Memory B cell (primary cell): ENCODE measurements at places on chromosomes 6 and 20.

- no peaks in the 10 kb centered on the region for H3K27me3 ChIP-seq
- H3K4me1 ChIP-seq = peaks cover 27% of the 10 kb centered on the region
- DNase-seq = no peak
- peaks cover 14% of the 10 kb centered on the region for H3K36me3 ChIP-seq
- peak overlapping the region; percentile 22 for H3K4me3 ChIP-seq
- peak overlapping the region; percentile 90 for H3K27ac ChIP-seq
Observed at GRCh38 chr20:47392015-47392720, 35.7 kb upstream of the ZMYND8 start.

- H3K4me1 ChIP-seq = no peaks in the 10 kb centered on the region
- DNase-seq = no peak
- no peaks in the 10 kb centered on the region for H3K36me3 ChIP-seq
- no peak overlapping the region for H3K4me3 ChIP-seq
Observed at GRCh38 chr6:120569714-120570113, 764.6 kb downstream of the TBC1D32 start.

DNA sequence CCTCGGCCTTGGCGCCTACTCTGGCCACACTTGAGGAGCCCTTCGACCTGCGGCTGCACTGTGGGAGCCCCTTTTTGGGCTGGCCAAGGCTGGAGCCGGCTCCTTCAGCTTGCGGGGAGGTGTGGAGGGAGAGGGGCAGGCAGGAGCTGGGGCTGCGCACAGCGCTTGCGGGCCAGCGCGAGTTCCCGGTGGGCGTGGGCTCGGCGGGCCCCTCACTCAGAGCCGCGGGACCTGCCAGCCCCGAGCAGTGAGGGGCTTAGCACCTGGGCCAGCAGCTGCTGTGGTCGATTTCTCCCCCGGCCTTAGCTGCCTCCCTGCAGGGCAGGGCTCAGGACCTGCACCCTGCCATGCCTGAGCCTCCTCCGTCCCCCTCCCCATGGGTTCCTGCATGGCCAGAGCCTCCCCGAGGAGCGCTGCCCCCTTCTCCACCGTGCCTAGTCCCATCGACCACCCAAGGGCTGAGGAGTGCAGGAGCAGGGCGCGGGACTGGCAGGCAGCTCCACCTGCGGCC lies 136.8 kb downstream of the EPHA7 start:
- DNase-seq = no peak
- no peaks in the 10 kb centered on the region for H3K27me3 ChIP-seq
- H3K27ac ChIP-seq = no peak overlapping the region
- H3K4me1 ChIP-seq = no peaks in the 10 kb centered on the region
- H3K36me3 ChIP-seq = no peaks in the 10 kb centered on the region
- no peak overlapping the region for H3K4me3 ChIP-seq

- no peaks in the 10 kb centered on the region for H3K27me3 ChIP-seq
- H3K4me1 ChIP-seq = peaks cover 40% of the 10 kb centered on the region
- peak within 1 kb of the TSS; percentile 79 for H3K4me3 ChIP-seq
- peaks cover 23% of the 10 kb centered on the region for H3K36me3 ChIP-seq
- DNase-seq = no peak
Observed at GRCh38 chr20:37521061-37521771, at the start of gene NNAT. NNAT (plus strand) TSS chr20:37521250; CDS start chr20:37521332, 82 bp downstream.

- peak overlapping the region; percentile 22 for H3K27ac ChIP-seq
- peak overlapping the region; percentile 80 for H3K4me3 ChIP-seq
- H3K36me3 ChIP-seq = no peaks in the 10 kb centered on the region
- peaks cover 14% of the 10 kb centered on the region for H3K4me1 ChIP-seq
- no peak for DNase-seq
- H3K27me3 ChIP-seq = no peaks in the 10 kb centered on the region
Observed at GRCh38 chr20:15333170-15333569, 995.8 kb upstream of the FLRT3 start.

DNA sequence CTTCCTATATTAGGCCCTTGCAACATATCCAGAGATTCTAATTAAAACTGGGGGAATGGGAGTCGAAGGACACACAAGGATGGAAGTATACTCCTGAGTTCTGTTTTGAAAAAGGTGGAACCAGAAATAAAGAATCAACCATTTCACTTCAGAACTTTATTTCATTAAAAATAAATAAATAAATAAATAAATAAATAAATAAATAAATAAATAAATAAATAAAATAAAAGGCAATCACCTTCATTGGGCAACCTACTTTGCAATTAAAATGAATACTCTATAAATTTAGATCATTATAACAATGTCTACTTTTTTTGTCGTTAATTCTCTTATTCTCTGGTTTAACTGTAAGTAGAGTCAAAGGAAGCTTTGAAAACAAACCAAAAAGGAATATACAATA lies 25.6 kb downstream of the GPR63 start:
- no peak for DNase-seq
- no peak overlapping the region for H3K4me3 ChIP-seq
- H3K27ac ChIP-seq = no peak overlapping the region

- H3K27me3 ChIP-seq = peaks cover 7% of the 10 kb centered on the region
- no peak overlapping the region for H3K27ac ChIP-seq
- H3K36me3 ChIP-seq = no peaks in the 10 kb centered on the region
- DNase-seq = no peak
Observed at GRCh38 chr6:53604623-53605190, 59.8 kb upstream of the GCLC start.

- H3K4me3 ChIP-seq = no peak overlapping the region
- no peak overlapping the region for H3K27ac ChIP-seq
- peaks cover 10% of the 10 kb centered on the region for H3K36me3 ChIP-seq
Observed at GRCh38 chr6:111766201-111766857, 106.9 kb downstream of the FYN start.

GRCh38 chr6:45377043-45377553 lies 636 bp downstream of the SUPT3H start:
- H3K27me3 ChIP-seq = no peaks in the 10 kb centered on the region
- peaks cover 12% of the 10 kb centered on the region for H3K4me1 ChIP-seq
- DNase-seq = no peak
- H3K4me3 ChIP-seq = peak overlapping the region; percentile 99
- peak overlapping the region; percentile 97 for H3K27ac ChIP-seq

- H3K27ac ChIP-seq = no peak overlapping the region
- no peak overlapping the region for H3K4me3 ChIP-seq
- H3K36me3 ChIP-seq = peaks cover 1% of the 10 kb centered on the region
- H3K27me3 ChIP-seq = peaks cover 6% of the 10 kb centered on the region
- H3K4me1 ChIP-seq = peaks cover 4% of the 10 kb centered on the region
Observed at GRCh38 chr6:163637524-163637923, 223.0 kb downstream of the QKI start.

DNA sequence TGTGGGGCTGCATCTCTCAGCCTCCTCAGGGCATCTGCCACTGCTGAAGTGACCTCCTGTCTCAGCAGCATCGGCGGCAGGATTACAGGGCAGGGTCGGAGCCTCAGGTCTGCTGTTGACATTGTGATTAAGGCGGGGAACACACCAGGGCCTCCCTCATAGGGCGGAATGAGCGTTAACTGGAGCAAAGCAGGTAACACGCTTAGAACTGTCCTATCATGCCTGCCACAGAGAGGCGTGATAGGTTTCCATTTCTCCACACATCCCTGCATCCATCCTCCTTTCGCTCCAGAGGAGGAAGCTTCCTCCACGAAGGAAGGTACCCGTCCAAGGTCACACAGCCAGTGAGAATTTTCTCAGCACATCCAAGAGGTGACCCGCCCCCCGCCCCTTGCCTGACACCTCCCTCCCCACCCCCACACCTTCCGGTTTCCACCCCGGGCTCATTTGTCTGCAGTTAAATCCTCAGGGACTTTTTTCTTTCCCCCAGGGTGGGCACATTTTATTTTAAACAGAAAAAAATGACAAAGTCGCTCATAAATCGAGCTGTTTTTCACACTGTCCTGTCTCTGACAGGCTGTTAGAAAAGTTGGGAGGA lies 200.8 kb downstream of the TFAP2C start:
- no peaks in the 10 kb centered on the region for H3K4me1 ChIP-seq
- no peaks in the 10 kb centered on the region for H3K36me3 ChIP-seq
- no peak for DNase-seq
- no peak overlapping the region for H3K4me3 ChIP-seq
